Sciatic nerve (tissue), 2 donors: ENCODE measurements at places on chromosomes 12 and 14.

DNA sequence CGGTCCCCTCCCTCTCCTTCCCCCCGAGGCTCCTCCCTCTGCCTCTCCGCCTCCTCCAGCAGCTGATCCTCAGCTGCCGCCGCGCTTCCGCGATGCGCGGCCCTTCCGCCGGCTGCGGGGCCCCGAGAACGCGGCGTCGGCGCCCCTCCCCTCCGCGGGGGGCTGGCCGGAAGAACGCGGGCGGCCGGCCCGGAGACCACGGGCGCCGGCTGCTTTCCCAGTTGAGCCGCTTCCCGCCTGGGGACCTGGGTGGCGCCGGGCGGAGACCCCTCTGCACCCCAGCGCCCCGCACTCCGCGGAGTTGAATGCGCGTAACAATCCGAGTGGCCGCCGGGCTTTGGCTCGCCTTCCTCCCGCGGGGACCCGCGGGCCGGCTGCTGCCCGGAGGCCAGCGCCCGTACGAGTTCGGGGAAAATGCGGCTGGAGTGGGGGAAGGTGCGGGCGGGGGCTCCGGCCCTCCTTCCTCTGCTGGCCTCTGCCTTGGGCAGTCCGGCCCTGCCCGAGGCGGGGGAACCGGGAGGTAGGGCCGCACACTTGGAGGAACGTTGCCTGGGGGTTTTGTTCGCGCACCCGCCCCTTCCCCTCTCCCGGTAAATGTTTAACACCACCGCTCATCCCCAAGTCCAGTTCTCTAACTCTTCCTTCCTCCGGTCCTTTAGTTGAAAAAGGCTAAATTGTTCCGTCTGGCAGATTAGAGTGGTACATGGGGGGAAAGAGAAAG is 393 bp upstream of the DCAF5 start:
- DNase-seq, result no peak

DNA sequence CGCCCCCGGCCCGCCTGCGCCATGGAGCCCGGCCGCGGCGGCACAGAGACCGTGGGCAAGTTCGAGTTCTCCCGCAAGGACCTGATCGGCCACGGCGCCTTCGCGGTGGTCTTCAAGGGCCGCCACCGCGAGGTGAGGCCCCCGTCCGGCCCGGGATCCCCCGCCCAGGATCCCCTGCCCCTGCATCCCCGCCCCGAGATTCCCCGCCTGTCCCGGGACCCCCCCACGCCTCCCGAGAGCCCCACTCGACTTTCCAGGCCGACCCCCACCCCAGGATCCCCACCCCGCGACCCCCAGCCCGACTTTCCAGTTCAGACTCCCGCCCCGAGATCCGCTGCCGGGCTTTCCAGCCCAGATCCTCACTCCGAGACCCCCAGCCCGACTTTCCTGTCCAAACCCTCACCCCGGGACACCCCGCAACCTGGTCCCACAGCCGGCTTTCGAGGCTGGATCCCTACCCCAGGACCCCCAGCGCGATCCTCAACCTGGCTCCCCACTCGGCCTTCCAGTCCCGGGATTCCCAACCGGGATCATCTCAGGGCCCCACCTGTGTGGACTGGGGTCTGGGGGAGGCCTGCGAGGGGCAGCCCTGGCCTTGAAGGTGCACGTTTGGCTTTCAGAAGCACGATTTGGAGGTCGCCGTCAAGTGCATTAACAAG is 688 bp downstream of the ULK1 start:
- DNase-seq, result no peak

DNA sequence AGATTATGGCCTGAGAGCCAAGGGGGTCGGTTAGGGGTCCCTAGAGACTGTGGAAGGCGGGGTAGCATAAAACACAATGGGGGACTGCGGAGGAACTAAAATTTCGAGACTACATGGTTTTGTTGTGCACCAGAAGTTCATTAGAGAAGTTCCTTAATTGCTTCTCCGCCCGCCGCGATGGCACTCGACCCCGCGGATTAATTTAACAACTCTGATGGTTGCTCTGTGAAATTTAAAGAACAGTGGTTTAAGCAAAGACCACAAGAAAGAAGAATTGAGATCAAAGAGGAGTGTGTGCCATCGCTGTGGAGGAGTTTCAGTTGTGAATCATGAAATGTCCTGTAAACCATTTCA is 1.4 kb upstream of the CCDC88C start:
- DNase-seq, result no peak

DNA sequence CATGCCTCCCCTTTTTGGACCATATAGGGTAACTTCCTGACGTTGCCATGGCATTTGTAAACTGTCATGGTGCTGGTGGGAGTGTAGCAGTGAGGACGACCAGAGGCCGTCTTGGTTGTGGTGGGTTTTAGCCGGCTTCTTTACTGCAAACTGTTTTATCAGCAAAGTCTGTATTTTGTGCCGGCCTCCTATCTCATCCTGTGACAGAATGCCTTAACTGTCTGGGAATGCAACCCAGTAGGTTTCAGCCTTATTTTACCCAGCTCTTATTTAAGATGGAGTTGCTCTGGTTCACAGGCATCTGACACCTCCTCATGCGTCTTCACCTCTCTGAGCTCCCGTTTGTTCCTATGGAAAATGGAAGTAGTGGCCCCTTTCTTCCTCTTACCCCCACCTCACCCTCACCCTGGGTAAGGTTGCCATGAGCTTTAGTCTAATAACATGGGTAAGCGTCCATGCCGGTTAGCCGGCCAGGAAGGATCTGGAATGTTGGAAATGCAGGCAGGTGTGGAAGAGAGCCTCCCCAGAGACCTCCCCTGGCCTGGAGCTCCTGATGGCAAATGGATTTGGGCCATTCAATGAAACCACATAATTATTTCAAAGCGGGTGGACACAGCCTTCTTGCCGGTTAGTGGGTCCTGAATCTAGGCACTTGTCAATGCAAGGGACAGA is 18.6 kb downstream of the HHIPL1 start:
- DNase-seq, result no peak

GRCh38 chr14:83301791-83302190 is 1768.1 kb upstream of the SEL1L start:
- no peak for DNase-seq

DNA sequence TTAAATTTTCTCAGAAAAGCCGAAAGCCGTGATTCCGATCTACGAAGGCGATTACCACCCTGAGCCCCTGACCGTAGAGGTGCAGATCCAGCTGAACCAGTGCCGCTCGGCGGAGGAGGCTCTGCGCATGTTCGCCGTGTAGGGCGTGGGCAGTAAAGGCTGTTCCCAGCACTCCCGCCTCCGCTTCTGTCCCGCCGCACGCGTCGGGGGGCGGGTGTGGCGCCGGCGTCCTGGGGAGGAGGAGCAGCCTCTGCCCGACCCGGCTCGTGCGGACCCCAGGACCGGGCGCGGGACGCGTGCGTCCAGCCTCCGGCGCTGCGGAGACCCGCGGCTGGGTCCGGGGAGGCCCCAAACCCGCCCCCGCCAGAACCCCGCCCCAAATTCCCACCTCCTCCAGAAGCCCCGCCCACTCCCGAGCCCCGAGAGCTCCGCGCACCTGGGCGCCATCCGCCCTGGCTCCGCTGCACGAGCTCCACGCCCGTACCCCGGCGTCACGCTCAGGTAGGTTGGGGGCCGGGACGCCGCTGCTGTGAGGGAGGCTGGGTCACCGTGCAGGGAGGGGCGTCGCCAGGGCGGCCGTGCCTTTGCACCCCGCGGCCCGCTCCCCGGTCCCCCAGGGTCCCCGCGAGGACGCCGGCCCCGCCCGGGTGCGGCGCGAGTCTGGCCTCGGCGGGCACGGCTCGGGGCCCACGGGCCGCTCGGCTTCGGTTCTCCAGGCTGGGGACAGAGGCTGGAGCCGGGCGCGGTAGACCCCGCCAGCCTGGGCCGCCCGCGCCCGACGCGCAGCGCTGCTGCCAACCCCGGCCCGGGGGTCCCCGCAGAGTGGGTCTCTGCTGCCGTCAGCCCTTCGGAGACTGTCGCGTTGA is at the start of gene B3GNT4:
Gene B3GNT4, plus strand, starts transcription at position 409 of the 866 bp plus-strand sequence. CDS start 910 bp downstream, outside the sequence.
- peak; percentile 69 for DNase-seq

- DNase-seq, result no peak
Measured at GRCh38 chr12:51643951-51644350, 52.9 kb downstream of the SCN8A start.

DNA sequence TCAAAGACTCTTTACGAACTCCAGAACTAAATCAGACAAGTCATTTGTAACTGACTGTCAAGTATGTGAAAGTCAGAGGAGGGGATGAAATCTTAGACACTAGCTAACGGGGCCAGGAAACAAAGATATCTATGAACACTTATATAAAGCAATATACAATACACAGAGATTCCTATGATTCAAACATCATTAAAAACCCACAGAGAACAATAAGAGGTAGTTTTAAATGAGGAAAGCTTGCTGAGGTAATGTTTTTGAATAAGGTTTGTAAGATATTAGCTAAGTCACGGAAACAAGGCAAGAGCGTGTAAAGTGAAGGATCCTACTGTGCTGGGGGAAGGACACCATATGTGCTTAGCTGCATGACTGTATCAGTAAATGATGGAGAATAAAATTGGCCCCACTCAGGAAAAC is 36.7 kb downstream of the SAV1 start:
- DNase-seq, result no peak

DNA sequence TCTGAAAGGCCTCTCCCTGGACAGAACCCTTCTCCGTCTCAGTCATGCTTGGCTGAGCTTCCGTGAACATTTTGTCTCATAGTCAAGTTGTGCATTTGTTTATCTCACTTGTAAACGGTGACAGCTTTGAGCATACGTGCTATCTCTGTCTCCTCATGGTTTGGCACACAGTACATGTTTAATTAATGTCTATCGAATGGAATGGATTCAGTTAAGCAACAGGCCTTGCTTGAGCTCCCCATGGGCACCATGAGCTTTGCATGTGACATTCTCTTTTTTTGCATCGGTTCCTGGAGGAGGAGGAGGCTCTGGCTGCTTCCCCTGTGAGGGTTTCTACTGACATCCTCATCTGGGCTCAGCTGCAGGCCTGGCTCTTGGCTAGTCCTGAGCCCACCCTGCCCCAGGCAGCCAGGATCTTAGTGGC is 80.0 kb downstream of the PRIMA1 start:
- no peak for DNase-seq

- DNase-seq, result no peak
Measured at GRCh38 chr12:26279091-26279490, 83.7 kb downstream of the SSPN start.

GRCh38 chr12:124213666-124214347 is 81.1 kb upstream of the RFLNA start:
- DNase-seq, result no peak

GRCh38 chr12:12488296-12488695 is 74.4 kb downstream of the DUSP16 start:
- DNase-seq, result no peak

DNA sequence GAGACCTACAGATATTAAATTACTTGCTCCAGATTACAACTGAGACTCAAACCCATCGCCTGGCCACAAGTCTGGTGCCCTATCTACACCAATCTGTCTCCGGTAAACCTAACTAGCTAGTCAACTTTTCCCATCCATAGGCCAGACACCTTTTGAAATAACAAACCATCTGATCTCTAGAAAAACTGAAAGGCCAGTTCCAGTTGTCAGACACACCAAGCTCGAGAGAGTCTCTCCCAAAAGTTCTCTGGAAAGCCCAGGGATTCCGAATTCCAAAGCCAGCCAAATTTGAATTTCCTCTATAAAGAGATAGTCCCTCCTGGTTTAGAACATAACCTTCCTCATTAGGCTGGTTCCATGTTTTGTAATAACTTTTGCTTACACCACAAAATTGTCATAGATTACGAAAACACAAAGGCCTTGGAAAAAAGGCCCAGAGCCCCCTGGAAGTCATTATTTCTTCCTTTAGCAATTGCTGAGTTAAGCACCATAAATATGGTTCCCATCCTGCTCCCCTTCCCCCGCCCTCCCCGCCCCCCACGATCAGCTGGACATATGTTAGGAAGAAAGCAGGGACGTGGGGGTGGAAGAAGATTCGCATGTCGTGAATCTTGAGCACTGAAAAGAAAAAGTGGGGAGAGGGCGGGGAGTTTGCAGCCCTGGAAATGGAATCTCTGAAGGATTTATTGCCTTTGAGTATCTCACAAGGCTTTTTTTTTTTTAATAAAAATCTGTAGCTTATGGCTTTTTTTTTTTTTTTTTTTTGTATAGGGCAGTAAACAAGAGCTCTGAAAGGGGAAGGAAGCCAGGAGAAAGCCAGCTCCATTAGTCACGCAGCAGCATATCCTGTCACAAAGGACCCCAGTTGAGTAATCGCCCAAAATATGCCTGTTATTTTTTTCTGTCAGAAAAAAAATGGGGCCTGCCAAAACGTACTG is 110.4 kb downstream of the ZFP36L1 start:
- DNase-seq, result no peak

DNA sequence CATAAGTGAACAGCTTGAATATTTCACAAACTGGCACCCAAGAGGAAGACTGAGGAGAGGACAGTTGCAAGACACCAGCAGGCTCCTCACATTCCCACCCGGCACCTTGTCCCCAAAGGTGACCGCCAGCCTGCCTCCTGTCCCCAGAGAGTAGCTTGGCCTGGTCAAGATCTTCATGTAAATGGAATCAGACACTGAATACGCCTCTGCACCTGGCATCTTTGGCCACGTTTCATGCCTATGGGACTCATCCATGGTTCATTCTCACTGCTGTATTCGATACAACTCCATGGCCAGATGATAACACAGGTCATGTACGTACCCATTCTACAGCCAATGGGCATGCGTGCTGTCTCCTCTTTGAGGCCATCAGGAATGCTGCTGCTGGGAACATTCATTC is 60.8 kb downstream of the ITPK1 start:
- no peak for DNase-seq

- DNase-seq, result peak; percentile 31
Measured at GRCh38 chr14:68711561-68712309, 81.1 kb downstream of the ZFP36L1 start.

- DNase-seq, result no peak
Measured at GRCh38 chr14:70086685-70087379, 101.9 kb downstream of the SLC8A3 start.
